ENCODE measurements at places on chromosomes 11 and 22.
A peak's percentile ranks its signal among the peaks of the same experiment; 100 is the strongest.

- no peak for DNase-seq
Observed at GRCh38 chr11:8261921-8262551, 1.6 kb downstream of the LMO1 start.

- DNase-seq: no peak
Observed at GRCh38 chr22:50171319-50171964, 911 bp downstream of the PANX2 start.

- no peak for DNase-seq
Observed at GRCh38 chr11:530960-531831, 4.2 kb downstream of the HRAS start.

- DNase-seq: no peak
Observed at GRCh38 chr11:59178402-59178801, 6.5 kb downstream of the DTX4 start.

DNA sequence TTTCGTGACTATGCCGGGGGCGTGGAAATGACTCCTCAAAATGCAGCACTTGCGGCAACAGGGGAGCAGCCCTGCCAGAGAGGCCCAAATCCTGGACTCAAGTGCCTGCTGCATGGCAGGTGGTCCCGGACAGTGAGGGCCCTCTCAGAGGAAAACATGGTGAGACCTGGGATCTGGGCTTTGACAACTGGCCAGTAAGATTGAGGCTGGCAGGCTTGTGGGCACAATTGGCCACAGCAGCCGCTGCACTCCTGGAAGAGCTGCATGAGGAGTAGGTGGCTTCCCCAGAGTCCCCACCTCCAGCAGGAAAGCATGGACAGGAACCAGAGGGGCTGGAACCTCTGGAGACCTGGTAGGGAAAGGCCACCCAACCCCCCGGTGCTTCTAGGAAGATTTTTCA lies 13.4 kb downstream of the LINC01488 start:
- DNase-seq: no peak

DNA sequence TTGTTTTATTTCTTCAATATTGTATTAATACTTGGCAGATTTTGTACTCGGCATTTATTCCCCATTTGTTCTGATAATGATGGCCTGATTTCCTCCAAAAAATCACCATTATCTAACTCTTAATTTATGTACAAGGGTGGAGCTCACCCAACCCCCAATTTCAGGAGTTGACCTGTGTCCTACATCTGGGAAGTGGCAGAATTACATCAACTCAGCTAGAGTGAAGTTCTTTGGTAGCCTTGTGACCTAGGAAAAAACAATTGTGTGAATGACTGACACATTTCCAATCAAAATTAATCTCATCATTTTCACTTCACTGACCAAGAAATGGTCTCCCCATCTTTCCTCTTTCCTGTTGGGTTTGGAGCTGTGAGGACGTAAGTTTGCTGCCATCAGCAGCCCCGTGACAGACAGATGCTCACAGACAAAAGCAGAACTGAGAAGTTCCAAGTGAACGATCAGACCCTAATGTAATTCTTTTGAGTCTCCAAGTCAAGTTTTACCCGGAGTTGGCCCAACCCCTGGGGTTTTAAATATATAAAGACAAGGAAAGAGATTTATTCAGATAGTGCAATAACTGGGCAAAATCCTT lies 16.6 kb upstream of the MS4A6E start:
- no peak for DNase-seq

GRCh38 chr11:57547854-57548377 lies 10.5 kb downstream of the SMTNL1 start:
- DNase-seq: no peak

DNA sequence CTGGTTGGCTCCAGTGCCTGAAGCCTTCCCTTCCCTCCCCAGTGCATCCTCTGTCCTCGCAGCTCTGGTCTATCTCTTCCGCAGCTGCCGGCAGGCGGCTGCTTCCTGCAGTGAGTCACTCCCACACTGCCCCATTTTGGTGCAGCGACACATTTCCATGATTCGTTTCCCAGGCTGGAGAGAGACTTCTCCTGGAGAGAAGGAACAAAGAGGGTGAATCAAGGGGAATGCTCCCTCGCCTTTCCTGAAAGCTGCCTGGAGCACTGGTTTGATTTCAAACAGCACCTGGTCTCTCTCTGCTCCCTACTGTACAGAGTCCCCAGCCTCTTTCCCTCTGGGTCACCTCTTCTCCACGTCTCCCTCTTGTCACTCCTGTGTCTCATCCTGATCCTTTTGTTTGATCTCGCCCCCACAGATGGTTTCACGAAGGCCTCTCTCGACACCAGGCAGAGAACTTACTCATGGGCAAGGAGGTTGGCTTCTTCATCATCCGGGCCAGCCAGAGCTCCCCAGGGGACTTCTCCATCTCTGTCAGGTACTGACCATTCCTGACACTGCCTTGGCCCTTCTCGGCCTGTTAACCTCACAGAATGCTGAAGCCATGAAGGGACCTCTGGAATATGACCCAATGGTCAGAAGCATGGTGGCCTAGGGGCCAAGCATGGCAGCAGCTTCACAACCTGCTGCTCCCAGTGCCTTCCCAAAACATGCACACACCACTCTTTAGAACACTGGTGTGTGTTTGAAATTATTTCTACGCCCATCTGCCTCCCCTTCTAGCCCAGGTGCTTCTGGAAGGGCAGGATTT lies at the start of gene TMA7B:
Gene TMA7B, plus strand, starts transcription at position 758 of the 808 bp plus-strand sequence. CDS start 3,978 bp downstream, outside the sequence.
- DNase-seq: no peak

DNA sequence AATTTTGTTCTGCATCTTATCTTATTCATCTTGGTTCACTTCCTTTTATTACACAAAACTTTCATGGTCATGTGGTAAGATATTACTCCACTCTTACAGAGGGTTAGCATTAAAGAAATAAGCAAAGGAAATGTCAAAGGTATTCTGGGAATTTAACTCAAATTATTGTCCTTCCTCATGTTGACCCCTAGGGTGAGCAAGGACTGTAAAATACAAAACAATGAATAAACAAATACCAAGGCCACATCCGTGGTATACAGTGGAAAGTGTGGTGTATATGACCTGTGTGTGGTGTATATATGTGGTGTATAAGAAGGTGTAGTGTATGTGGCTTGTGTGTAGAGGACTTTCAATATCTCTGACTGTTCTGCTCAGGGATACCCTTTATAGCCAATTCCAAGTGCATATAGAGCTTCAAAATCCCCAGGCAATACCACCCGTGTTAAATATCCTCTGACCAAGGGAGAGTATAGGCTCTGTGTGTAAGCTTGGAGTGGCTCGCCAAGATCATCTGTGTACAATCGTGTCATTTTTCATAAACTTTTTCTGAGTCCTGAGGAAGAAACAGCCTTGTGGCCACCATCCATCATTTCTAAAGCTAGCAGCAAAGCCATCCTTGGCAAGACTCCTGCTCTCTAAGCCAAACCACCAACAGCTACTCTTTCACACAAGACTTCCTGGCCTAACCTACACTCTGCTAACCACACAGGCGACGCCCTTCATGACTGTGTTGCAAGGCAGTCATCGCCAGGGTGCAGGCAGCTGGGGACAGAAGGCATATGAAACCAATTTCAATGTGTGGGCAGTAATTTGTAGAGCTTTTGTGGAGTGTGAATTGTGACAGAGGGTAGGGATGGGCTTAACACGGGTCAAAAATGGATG lies 548.0 kb downstream of the ETS1 start:
- DNase-seq: no peak

DNA sequence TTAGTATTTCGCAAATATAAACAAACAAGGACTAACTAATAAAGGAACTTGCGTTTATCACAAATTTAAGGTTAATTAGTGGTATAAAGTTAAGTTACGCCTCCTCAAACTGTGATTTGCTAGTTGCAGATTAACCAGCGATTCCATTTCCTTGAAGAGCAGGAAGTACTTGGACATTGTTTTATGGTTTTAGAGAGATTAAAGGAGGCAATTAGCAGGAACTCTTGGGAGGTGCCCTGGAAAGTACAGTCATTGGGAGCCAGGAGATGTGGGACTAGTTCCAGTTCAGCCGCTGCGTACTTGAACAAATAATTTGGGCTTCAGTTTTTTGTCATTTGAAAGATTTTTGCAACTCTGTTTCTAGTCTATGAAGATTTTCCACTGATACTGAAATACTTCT lies 3.3 kb downstream of the FAM118B start:
- DNase-seq: no peak

- no peak for DNase-seq
Observed at GRCh38 chr11:124109377-124109776, 5.9 kb upstream of the VWA5A start.

DNA sequence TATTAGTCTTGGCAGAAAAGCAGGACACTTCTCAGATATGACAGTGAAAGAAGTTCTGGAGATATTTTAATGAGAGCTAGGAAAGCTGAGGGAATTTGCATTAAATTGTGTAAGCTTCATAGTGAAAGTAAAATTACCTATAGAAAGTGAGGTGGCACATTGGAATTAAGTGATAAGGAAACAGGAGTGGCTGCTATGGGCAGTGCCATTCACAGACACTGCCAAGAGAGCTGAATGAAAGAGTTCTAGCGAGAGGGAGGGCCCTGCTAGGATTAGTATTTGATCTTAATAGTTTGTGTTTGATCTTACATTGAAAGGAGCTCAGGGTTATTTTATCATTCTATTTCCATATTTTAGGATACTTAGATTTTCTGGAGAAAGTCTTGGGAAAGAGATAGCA lies 351.9 kb downstream of the DDX10 start:
- no peak for DNase-seq

DNA sequence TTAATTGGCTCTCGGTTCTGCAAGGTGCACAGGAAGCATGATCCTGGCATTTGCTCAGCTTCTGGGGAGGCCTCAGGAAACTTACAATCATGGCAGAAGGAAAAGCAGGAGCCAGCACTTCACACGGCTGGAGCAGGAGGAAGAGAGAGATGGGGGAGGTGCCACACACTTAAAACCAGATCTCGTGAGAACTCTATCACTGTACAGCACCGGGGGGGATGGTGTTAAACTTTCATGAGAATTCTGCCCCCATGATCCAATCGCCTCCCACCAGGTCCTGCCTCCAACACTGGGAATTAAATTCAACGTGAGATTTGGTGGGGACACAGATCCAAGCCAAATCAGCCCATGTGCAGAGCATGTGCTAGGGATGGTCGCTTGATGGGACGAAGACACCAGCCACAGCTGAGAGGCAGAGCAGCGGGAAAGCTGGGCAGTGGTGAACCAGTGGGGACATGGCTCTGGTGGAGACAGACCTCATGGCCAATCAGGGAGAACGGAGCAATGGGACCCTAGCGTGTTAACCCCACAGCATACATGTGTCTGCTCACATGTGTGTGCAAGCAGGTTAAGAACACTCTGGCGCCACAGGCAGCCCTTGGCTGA lies 6.2 kb downstream of the TANGO2 start:
- no peak for DNase-seq

- DNase-seq: no peak
Observed at GRCh38 chr11:73637012-73637411, 9.4 kb upstream of the PLEKHB1 start.

- no peak for DNase-seq
Observed at GRCh38 chr11:2653930-2654739, 45.7 kb downstream of the KCNQ1OT1 start.

- peak; percentile 49 for DNase-seq
Observed at GRCh38 chr11:103541186-103541795, 432.1 kb downstream of the DYNC2H1 start.

GRCh38 chr22:36901411-36902142 lies 11.9 kb upstream of the CSF2RB start:
- DNase-seq: no peak

DNA sequence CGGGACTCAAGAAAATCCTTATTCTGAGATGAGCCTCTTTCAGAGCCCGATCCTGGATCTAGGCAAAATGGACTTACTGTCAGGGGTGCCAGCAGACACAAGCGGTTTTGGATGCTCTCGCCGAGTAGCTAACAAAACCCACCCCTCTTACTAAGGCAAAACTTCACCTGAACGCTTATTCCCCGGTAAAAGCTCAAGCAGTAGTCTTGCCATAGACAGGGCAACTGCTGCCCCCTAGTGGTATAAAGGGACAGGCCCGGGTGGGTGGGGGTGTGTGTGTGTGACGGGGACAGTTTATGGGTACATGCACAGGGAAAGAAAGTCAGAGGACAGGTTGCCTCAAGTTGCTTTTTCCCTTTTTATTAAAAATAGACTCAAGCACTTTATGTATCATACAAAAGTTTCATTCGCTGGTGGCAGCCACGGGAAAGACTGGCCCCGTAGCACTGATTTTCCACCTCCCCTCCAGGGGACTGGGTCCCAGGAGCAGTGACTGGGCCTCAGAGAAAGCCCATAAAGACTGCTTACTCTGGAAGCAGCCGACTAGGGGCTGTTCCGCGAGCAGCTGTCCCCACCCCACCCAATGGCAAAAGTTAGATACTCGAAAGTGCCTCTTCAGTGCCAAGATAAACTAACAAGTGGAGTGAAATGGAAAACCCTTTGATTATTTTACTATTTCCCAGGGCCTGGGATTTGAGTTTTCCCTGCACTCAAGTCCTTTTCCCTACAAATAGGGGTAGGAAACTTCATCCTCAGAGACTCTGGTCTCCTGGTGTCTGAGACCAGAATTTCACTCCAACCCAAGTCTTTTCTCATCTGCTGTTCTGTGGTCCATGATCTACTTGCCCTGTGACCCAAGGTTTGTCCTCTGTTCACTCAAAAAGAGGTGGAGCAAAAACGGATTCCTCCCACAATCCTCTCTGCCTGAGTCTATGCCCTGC lies 4.7 kb downstream of the YPEL4 start:
- DNase-seq: peak; percentile 81

GRCh38 chr11:1749395-1750351 lies 722 bp downstream of the IFITM10 start:
- no peak for DNase-seq

- DNase-seq: no peak
Observed at GRCh38 chr11:96474263-96474662, 84.5 kb downstream of the JRKL start.

GRCh38 chr11:120178561-120179056 lies 32.2 kb upstream of the OAF start:
- no peak for DNase-seq

GRCh38 chr11:93783765-93784144 lies 327 bp upstream of the MED17 start:
- DNase-seq: no peak

DNA sequence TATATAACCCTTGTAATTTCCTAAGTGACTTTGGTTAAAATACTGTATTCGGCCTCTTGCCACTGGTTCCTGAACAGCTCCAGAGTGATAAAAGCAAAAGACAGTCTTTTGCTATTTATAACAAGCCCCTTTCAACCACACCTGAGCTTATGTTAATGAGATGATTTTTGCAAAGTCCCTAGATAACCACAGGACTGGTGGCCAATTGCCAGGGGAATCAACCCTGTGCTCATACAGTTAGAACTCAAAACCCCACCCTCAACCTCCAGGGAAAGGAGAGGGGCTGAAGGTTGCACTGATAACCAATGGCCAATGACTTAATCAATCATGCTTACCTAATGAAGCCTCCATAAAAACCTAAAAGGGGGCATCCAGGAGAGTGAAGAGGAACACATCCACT lies 77.9 kb downstream of the SIK3 start:
- no peak for DNase-seq

GRCh38 chr11:19727246-19727645 lies 14.6 kb downstream of the NAV2 start:
- DNase-seq: peak; percentile 23

- DNase-seq: no peak
Observed at GRCh38 chr11:62105667-62106191, 18.1 kb upstream of the INCENP start.

GRCh38 chr22:35805466-35805865 lies 87.8 kb downstream of the APOL5 start:
- DNase-seq: no peak

Measured in NCI-H2171 (cell line).